Caudate nucleus (tissue), 63 donors: ENCODE measurements at places on chromosomes 7 and 10.
A peak's percentile ranks its signal among the peaks of the same experiment; 100 is the strongest.

DNA sequence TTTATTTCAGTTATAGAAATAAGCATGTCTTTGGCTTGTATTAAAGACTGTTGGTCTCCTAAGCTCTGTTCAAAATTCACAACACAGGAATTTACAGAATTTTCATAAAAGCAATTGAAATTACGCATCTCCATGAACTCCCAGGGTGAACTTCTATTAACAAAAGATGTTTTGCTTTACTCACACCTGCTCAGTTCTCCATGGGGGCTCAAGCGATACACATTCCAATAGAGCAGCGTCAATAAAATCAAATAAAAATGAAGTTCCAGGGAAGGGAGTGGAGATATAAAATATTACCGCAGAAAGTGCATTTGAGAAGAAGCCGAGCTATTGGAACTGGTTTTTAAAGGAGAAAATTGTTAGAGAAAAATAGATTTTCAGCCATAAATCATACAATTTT lies 41.5 kb upstream of the ZNF438 start:
- no peak for DNase-seq

DNA sequence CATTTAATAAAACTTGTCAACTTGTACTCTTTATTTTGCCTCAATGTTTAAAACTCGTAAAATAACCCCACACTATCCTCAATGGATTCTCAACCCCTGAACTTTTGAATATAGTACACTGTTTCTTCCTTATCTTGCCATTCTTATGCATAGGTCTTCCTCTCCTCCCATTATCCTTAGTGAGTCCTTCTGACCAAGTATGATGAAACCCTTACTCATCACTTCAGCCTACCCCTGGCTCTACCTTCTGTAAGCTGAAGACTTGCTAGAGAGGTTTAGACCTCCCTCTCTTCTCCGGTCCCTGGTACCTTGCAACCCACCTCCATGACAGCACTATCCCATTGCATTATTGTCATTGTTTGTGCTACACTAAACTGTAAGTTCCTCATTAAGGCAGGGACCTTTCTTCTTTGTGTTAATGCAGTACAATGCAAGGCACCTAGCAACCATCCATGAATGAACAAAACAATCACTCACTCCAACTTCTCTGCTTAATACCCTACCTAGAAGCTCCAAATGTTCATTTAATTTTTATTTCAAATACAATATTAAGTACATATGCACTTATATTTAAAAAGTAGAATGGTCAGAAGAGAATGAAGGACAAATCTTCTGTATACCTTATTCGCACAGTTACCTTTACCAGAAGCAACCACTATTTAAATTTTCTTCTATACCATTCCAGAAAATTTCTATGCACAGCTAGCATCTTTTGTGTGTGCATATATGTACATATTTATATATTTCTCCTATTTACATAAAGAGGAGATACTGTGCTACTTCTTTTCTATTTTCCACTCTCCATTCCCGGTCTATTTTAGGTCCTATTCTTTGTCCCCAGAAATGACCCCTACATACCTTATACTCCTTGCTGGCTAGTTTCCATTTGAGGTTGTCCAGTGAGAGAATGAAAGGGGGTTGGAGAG lies 77.5 kb downstream of the SLC16A9 start:
- DNase-seq, result no peak

DNA sequence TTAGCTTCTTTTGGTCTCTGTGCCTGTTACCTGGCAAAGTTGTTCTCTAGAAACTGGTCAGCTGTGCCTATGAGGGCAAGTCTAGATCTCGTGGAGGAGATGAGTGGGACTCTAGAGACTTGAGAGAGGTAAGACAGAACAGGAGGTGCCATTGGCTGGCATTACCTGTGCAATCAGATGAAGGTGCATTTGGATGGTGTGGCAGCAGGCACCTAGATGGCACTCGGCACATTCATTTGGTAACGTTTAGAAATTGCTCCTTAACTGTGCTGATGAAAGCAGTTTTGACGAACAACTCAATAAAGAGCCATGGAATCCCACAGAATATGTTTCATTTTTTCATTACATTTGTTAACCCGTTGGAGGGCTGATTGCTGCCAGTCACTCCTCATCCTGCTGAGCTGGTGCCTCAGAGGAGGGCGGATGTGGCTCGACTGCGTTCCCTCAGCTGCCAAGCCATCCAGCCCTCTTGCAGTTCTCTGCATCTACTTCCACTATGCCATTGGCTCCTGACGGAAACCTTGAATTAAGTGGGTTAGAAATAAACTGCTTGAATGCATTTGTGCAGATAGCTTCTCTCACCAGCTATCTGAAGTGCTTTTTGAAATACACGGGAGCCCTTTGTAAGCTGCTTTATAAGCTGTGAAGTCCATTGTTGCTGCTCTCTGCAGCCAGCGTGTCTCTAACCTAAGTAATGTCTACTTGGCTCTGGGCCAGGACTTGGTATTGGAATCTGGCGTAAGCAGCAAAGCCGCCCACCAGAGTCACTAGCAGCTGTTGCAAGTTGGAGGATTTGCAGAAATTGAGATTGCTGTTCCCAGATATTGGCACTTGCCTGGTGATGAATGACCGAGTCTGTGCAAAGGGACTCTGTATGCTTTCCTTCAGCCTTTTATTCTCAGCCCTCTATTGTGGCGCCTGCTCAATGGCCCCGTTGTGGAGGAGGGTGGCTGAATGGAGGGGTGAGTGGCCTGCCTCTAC lies 87.4 kb downstream of the LRRC4 start:
- DNase-seq, result peak; percentile 74

DNA sequence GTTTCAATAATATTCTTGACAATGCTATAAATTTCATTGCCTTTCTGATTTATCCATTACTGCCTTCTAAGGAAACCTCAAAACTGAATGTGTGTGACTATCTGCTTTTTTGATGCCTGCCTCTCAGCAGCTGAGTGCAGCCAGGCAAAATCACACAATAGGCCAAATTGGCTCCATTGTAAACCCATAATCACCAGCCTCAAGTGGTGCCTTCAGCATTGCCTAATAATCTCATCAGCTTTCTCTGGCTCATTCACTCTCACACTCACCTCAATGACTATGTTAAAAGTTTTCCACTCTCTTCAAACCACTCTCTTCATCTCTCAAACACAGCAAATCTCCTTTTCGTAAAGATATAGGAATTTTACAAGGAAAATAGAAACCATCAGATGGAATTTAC lies 182.5 kb upstream of the COL1A2 start:
- DNase-seq, result no peak

DNA sequence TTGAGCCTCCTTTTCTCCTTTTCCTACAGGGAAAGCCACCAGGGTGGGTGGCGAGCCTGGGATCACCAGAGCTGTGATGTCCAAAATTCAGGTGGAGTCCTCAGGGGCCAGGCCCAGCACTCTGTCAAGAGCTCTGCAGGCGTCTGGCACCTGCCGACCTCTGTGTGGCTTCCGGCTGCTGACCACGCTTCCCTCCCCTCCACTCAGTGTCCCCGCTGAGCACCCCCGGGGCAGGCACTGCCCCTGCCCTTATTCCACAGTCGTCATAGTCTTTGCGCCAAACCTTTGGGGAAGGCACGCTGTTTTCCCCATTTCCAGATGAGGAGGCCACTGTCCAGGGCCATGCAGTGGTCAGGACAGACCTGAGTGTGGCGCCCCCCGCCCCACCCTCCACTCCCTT lies 7.5 kb downstream of the MTG1 start:
- no peak for DNase-seq

DNA sequence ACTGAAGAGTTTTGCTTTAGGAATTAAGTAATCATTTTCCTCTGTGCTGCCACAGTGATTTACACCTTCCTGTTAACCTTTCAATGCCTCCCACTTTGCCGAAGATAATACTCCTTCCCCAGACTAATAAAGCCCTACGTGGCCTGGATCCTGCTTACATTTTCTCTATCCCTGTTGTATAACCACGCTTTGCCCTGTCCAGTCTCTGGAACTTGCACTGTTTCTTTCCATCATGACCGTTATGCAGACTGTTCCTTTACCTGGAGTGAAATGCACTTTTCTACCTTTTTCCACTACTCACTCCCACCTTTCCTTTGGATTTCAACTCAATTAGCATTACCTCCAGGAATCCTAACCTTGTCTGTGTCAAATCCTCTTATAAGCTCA lies 154.4 kb downstream of the PRKG1 start:
- DNase-seq, result no peak

DNA sequence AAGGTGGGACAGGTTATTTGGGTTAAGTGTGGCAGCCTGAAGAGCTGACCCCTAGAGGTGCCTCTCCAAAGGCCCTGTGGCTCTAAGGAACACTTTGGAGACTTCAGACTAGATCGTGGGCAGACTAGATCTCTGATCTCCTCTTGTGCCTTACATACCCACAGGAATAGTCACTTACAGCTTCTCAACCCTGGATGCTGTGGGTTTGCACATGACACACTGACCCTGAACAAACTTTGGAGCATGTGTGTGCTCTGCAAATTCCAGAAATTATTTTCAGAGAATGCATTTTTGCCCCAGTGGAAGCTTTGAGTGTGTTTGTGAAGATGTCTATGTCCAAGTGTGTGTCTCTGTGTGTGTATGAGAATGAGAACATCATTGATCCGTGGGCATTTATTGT lies 119.6 kb downstream of the EMX2 start:
- no peak for DNase-seq

GRCh38 chr10:124495725-124496124 lies 34.1 kb downstream of the LHPP start:
- DNase-seq, result no peak

- DNase-seq, result no peak
Observed at GRCh38 chr10:110967009-110967630, 47.7 kb downstream of the SHOC2 start.

- no peak for DNase-seq
Observed at GRCh38 chr7:41046221-41046761, 656.6 kb downstream of the INHBA start.

DNA sequence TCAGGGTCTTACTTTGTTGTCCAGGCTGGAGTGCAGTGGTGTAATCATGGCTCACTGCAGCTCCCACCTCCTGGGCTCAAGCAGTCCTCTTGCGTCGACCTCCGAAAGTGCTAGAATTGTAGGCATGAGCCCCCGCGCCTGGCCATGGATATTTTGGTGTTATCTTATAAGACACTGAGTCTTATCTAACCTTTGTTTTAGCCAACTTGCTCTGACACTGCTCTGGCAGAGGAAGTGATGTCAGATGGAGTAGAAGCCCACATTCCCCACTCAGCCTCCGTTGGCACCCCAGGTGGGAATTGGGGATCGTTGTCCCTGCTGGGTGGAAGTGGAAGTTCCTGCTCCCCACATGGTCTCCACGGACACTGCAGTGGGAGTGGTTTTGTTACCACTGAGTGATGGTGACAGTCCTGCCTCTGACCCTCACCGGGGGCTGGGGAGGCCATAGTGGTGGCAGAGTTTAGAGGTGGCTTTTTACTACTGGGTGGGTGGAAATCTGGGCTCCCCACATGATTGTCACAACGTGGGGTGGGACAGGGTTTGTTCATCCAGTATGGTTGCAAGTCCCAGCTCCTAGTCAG lies 98.9 kb downstream of the ANKRD61 start:
- DNase-seq, result no peak

GRCh38 chr7:156968183-156968582 lies 18.7 kb downstream of the NOM1 start:
- DNase-seq, result no peak

DNA sequence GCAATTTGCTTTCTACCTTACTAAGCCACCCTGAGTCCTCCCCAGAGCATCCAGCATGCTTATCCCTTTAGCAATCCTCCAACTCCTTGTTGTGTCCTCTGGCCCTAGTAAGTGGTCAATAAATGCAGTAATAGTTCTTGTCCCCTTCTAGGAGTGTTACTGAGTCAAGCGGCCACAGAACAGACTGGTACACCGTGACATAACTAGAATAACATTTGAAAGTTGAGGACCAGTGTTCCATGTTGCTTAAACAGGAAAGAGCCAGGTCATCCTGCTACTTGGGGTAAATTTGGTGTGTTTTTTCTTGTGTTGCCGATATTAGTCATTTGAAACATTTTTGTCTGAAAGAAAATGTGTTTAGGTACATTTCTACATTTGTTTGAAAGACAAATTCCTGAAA lies 4.8 kb upstream of the CDK6 start:
- DNase-seq, result no peak

DNA sequence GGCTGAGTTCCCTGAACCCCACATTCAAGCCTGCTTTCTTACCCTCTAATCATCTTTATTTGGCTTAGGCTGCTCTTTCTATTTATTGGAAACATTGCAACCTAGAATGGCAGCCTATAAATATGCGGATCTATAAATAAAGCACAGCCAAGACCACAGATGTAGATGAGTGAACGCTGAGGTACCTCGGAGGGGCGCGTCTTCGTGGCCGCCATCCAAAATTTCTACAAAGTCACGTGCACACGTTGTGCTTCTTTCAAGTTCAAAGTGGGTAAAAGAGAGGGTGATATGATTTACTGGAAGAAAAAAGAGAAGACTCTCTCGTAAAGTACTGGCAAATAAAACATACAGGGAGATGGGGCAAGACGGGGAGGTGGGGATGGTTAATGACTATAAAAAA lies 132.6 kb upstream of the RSU1 start:
- no peak for DNase-seq

GRCh38 chr7:70082099-70082611 lies 483.9 kb downstream of the AUTS2 start:
- no peak for DNase-seq

- no peak for DNase-seq
Observed at GRCh38 chr10:115849197-115849596, 423.8 kb downstream of the GFRA1 start.

DNA sequence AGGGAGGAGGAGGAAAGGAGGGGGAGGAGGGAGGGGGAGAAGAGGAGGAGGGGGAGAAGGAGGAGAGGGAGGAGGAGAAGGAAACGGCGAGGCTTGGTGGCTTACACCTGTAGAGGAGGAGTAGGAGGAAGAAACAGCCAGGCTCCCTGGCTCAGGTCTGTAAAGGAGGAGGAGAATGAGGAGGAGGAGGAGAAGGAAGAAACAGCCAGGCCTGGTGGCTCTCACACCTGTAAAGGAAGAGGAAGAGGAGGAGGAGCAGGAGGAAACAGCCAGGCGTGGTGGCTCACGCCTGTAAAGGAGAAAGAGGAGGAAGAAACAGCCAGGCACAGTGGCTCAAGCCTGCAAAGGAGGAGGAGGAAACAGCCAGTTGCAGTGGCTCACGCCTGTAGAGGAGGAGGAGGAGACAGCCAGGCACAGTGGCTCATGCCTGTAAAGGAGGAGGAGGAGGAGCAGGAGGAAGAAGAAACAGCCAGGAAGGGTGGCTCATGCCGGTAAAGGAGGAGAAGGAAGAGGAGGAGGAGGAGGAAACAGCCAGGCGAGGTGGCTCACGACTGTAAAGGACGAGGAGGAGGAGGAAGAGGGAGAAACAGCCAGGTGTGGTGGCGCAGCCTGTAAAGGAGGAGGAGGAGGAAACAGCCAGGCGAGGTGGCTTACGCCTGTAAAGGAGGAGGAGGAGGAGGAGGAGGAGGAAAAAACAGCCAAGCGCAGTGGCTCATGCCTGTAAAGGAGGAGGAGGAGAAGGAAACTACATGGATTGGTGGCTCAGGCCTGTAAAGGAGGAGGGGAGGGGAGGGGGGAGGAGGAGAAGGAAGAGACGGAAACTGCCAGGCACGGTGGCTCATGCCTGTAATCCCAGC lies 14.9 kb upstream of the CRCP start:
- DNase-seq, result no peak

DNA sequence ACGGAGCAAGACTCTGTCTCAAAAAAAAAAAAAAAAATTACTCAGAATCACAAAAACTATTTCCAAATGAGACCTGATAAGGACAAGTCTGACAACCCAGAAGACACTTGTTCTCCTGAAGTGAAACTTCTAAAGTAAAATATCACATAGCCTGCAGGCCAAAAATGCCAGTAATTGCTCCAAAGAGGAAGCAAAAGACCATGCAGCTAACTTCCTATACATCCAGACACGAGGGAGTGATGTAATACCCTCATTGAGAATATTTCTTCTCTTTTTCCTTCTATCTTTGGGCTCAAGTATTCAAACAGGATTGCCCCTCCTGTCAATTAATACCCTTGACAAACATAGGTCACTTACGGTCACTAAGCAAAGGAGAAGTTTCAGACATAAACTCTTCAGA lies 31.2 kb downstream of the ARMH3 start:
- no peak for DNase-seq
